ENCODE measurements at places on chromosomes 5 and 9. TPM values are rescaled to one million over a fixed set of nuclear protein-coding genes. Genes with fewer than 3 reads are reported as not detected.

The ATOSB gene
- total RNA-seq: 6.6 TPM

The IL3 gene
- not detected for total RNA-seq

The PJA2 gene
- total RNA-seq: 67.9 TPM

The SOHLH1 gene
- not detected for total RNA-seq

The FAM221B gene
- 0.33 TPM for total RNA-seq

The FRRS1L gene
- 0.52 TPM for total RNA-seq

The SCGB3A2 gene
- not detected for total RNA-seq

The C5orf58 gene
- total RNA-seq: not detected

The SLC23A1 gene
- total RNA-seq: 0.78 TPM

The IL9 gene
- not detected for total RNA-seq

The PCDHB3 gene
- 1.3 TPM for total RNA-seq

The FOXD4L5 gene
- total RNA-seq: not detected

The MAP1B gene
- 30.4 TPM for total RNA-seq

The POC5 gene
- 7.5 TPM for total RNA-seq

The FOXD1 gene
- total RNA-seq: not detected

The TRAF1 gene
- 8.2 TPM for total RNA-seq

The THBS4 gene
- total RNA-seq: 20.8 TPM

The HCN1 gene
- 3.0 TPM for total RNA-seq

The ABO gene
- 9.2 TPM for total RNA-seq

The SPTLC1 gene
- 34.9 TPM for total RNA-seq

The TAF11L10 gene
- not detected for total RNA-seq

The CREBRF gene
- total RNA-seq: 19.7 TPM

The SARDH gene
- 61.0 TPM for total RNA-seq

The CBY3 gene
- total RNA-seq: not detected

The SLC25A2 gene
- not detected for total RNA-seq

The SPINK13 gene
- total RNA-seq: 2.6 TPM

The TTF1 gene
- 27.7 TPM for total RNA-seq

The FOXD4L4 gene
- 0.52 TPM for total RNA-seq

The IARS1 gene
- 68.6 TPM for total RNA-seq

The SURF2 gene
- 20.0 TPM for total RNA-seq

The GFRA3 gene
- 1.8 TPM for total RNA-seq

The CTXN3 gene
- not detected for total RNA-seq

The SPINK6 gene
- not detected for total RNA-seq

The OLFM1 gene
- total RNA-seq: 7.8 TPM

The ZDHHC12 gene
- 64.9 TPM for total RNA-seq

The SPATA31C1 gene
- not detected for total RNA-seq

The DOK3 gene
- total RNA-seq: 5.4 TPM

The TUSC1 gene
- total RNA-seq: 14.3 TPM

The MEGF9 gene
- 9.9 TPM for total RNA-seq

The FOXD4L3 gene
- not detected for total RNA-seq

The CNTNAP3B gene
- 34.2 TPM for total RNA-seq

The DMAC1 gene
- total RNA-seq: 8.0 TPM

The GPX8 gene
- total RNA-seq: 0.99 TPM

The ARSI gene
- 0.26 TPM for total RNA-seq

The GRIA1 gene
- 2.6 TPM for total RNA-seq

The OR1J2 gene
- not detected for total RNA-seq

All from body of pancreas (tissue), 4 donors.